Stimulated activated CD4-positive, alpha-beta T cell treated with anti-CD3 and anti-CD28 coated beads, Interleukin-15, amount 100 ng/mL, for 1 hour (primary cell): ENCODE measurements at places on chromosomes 3 and 15.

GRCh38 chr3:145952536-145952935 lies 208.4 kb downstream of the PLOD2 start:
- no peak for DNase-seq

DNA sequence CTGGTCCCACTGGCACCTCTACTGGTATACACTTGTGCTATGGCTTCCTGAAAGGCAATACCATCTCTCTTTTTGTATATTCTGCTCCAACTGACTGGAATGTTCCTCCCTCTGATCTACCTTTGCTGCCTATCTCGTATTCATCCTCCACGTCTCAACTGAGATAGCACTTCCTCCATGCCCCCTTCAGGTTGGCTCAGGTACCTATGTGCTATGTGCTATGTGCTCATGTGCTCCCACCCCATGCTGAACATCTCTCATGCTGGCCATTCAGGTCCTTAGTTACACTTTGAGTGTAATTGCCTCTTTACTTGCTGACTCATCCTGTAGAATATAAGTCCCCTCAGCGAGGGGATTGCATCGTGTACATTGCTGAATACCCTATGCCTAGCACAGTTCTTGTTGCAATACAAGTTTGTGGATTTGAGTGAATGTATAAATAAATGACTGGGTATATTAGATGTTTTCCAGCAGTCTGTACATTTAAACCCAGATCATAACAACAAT lies 156.9 kb downstream of the SOX2 start:
- DNase-seq: no peak

GRCh38 chr15:68694111-68694510 lies 115.3 kb downstream of the CORO2B start:
- DNase-seq: no peak

DNA sequence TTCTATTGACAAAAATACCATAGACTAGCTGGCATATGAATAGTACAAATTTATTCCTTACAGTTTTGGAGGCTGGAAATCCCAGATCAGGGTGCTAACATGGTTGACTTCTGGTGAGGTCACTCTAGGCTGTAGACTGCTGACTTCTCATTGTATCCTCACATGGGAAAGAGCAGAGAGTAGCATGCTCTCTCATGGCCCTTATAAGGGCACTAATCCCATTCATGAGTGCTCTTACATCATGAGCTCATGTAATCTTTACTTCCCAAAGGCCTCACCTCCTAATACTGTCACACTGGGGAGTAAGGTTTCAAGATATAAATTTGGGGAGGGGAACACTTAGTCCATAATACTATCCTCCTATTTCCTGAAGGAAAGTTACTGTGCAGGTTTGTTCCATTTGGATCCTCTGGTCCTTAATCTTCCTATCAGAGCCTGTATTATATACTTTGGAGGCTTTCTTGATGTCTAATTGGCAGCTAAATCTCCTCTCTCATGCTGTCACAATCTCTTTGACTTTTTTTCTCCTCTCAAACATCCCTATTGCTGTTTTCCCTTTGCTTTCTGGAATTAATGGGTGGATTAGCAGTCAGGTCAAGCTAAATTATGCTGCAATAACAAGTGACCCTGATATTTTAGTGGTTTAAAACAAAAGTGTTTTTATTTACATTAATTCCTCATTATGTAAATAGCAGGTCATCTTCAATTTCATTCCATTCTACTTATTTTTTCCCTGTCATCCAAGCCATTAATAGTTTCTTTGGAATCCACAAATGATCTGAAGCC lies 23.1 kb upstream of the LEKR1 start:
- no peak for DNase-seq

DNA sequence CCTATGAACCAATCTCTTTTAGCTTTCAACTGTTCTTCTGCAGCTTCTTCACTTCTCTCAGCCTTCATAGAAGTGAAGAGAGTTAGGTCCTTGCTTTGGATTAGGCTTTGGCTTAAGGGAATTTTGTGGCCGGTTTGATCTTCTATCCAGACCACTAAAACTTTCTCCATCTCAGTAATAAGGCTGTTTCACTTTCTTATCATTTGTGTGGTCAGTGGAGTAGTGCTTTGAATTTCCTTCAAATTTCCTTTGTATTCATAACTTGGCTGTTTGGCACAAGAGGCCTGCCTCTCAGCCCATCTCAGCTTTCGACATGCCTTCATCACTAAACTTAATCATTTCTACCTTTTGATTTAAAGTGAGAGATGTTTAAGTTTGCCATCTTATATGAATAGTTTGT lies 21.7 kb downstream of the DZIP1L start:
- no peak for DNase-seq

GRCh38 chr3:26655231-26655630 lies 32.7 kb downstream of the LRRC3B start:
- DNase-seq: no peak

- no peak for DNase-seq
Measured at GRCh38 chr3:102979191-102979590, 544.4 kb downstream of the ZPLD1 start.

- DNase-seq: no peak
Measured at GRCh38 chr15:57861815-57862586, 155.5 kb downstream of the POLR2M start.

DNA sequence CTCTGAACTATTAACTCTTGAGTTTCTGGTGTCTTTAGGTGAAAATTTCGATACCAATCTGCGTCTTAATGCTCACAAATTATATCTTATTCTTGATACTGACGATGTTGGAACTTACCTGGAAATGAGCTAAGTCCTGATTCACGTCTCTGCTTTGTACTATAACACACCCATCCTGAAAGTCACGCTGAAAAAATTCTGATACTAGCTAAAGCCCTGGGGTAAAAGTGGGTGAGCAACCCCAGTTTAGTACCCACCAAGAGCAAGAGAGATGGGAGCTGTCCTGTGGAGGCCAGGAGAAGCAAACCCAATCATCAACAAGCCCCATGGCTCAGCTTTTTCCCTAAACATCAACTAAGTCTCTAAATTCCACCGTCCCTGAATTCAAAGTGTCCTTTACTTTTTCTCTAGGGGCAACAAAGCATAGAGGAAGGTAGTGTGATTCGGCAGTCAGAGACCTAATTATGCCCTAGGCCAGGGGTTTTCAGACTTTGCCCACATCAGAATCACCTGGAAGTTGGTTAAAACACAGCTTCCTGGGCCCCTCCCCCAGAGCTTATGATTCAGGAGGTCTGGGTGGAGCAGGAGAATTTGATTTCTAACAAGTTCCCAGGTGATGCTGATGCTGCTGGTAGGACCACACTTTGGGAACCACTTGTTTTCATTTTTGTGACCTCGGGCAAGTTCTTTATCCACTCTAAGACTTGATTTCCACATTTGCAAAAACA lies 90.2 kb downstream of the OSBPL10 start:
- no peak for DNase-seq

- DNase-seq: no peak
Measured at GRCh38 chr15:72737061-72737460, 46.5 kb downstream of the ADPGK start.

DNA sequence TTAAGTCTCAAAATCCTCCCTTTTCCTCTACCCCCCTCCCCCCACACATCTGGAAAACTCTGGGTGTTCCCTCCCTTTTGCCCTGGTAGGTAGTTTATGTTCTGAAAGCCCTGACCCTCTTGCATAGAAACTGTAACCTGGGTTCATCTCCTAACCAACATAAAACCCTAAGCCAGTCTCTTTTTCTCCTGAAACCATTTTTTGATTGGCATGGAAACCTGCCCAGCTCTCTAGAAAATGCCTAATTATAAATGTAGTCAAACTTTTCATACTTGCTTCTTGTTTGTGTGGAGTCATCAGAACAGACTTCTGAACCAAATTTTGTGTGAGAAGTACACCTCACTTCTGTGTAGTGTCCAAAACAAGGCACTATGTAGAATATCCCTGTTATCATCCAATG lies 1264.4 kb downstream of the SI start:
- DNase-seq: no peak

- no peak for DNase-seq
Measured at GRCh38 chr3:134027631-134028030, 2.1 kb downstream of the SLCO2A1 start.

- DNase-seq: no peak
Measured at GRCh38 chr3:127005864-127006500, 23.1 kb downstream of the PLXNA1 start.

- no peak for DNase-seq
Measured at GRCh38 chr3:56754741-56755417, 46.9 kb downstream of the ARHGEF3 start.

DNA sequence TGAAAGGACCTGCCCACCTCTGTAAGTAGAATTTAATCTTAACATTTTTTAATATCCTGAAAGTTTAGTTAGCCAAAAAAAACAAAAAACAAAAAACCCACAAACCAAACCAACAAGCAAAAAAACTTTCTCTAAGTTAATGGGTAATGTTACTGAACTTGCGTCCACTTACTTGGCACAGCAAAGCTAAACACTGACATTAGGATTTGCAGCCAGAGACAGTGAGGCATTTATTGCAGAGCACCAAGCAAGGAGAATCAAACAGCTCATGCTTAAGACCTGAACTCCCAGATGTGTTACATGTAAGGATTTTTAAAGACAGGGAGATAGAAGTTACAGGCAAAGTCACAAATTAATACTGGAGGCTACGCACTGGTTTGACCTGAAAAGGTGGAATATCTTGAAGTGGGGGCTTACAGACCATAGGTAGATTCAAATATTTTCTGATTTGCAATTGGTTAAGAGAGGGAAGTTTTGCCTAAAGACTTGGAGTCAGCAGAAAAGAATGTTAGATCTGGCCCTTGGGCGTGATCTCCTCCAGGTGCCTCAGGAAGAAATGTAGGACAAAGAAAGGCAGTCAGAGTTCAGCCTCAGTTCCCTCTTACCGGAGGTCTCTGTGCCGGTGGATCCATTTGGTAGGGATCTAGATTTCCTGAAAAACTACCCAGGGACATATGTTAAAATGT lies 205.0 kb downstream of the ADAMTSL3 start:
- DNase-seq: no peak

DNA sequence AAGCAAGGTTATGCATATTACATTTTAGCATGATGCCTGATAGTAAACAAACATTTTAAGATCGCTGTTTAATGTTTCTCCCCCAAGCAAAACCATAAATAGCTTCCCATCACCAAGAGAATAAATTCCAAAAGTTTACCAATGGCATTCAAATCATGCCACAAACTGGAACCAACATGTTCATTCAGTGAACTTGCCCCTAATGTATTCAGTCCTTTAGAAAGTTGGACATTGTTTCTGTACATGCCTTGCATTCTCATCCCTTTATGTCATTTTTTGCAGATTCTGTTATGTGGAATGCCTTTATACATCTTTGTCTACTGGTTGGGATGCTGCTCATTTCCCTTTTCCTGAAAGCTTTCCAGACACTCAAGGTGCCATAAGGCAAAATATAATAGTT lies 105.5 kb downstream of the PYDC2 start:
- no peak for DNase-seq
